HAP-1 (cell line): ENCODE measurements at places on chromosomes 3 and 15.

DNA sequence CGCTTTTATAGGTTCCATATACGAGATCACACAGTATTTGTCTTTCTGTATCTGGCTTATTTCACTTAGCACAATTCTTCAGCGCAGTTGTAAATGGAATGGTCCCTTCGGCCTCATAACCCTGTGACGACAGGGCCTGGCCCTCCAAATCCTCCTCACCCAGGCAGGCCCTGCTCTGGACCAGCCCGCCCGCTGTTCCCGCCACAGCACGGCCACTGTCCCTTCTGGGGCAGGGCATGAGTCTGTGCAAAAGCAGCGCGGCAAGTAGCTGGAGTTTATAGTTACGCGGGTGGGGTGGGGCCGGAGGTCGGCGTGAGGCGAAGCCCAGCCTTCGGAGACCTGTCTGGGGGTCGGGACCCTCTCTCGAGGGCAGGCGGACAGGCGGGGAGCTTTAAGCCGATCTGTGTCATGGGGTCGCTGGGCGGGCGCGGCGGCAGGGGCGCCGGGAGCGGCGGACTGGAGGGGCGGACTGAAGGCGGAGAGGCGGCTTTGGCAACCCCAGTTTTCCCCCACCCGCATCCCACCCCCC lies 543 bp downstream of the ARPIN start:
- no peak for DNase-seq

GRCh38 chr3:73175698-73176097 lies 114.2 kb downstream of the EBLN2 start:
- no peak for DNase-seq

DNA sequence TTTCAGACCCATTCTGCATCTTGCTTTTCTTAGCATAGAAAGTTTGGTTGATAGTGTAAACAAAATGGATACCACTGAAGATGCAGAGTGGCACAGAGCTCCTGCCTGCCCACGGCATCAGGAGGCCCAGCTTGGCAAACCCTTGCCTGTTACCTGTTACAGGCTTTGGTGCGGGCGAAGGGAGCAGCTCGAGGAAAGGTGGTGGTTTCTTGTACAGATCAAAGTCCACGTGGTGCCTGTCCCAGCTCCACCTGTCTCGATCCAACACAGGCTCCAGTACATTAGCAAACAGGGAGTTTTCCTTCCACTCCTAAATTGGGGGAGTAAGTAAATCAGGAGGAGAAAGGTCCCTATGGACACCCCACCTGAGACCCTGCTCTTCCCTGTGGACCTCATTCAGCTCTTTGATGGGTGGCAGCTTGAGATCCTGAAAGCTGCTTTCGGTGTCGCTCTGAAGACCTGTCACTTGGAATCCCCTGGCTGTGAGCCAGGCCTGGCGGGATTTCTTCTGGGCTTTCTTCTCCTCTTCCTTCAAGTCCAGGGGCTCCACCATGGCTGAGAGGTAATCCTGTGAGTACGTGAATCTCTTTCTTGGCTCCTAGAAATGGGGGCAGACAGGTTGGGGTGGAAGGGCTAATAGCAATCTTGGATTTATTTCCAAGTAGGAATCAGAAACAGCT lies 35.7 kb downstream of the ACAD9 start:
- DNase-seq = no peak

- no peak for DNase-seq
Measured at GRCh38 chr3:197406266-197406665, 107.9 kb upstream of the DLG1 start.

GRCh38 chr3:140753865-140754754 lies 76.2 kb downstream of the TRIM42 start:
- DNase-seq = no peak

DNA sequence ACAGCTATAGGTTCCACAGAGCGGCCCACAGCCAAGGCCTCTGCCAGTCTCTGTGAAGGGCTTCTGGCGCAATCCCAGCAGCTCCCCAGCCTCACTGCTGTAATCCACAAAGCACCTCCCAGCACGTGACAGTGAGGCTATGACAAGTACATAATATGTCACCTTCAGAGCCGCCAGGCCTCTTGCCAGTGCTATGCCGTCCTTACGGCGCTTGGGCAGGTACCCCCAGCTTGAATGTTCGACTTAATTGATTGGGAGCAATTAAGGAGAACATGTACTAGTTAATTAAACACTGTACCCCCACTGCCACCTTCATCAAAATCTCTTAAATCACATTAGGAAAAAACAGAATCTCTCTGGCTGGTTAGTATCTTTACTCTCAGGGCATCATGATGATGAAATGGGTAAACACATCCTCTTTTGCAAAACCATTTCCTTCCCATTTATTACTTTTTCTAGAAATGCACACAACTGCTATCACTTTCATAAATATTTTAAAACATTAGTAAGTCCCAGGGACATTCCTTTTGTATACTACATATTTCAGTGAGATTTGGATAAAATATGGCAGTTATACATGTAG lies 169.9 kb downstream of the XXYLT1 start:
- DNase-seq = no peak

- DNase-seq = no peak
Measured at GRCh38 chr3:182007441-182007840, 295.7 kb downstream of the SOX2 start.

DNA sequence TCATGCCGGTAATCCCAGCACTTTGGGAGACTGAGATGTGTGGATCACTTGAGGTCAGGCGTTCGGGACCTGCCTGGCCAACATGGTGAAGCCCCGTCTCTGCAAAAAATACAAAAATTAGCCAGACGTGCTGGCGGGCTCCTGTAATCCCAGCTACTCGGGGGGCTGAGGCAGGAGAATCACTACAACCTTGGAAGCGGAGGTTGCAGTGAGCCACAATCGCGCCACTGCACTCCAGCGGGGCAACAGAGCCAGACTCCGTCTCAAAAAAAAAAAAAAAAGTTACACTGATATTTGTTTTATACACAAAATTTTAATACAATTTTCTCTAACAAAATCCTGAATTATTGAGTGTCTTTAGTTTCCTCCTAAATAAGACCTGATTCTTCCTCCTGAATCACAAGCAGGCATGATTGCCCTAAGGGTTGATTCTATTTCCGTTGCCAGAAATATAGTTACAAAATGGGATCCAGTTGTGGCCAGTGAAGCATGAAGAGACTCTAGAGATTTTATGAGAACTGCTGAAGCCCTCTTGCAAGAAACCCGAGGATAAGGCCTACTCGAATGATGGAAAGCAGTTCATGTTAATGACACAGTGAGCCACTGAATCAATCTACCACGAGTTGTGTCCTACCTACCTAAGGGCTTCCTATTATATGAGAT lies 9.6 kb upstream of the SMARCC1 start:
- no peak for DNase-seq

- DNase-seq = no peak
Measured at GRCh38 chr15:68309024-68309423, 31.5 kb downstream of the FEM1B start.

GRCh38 chr3:4508048-4508981 lies 15.2 kb downstream of the ITPR1 start:
- DNase-seq = no peak

GRCh38 chr3:61090389-61091169 lies 160.7 kb downstream of the FHIT start:
- DNase-seq = no peak

DNA sequence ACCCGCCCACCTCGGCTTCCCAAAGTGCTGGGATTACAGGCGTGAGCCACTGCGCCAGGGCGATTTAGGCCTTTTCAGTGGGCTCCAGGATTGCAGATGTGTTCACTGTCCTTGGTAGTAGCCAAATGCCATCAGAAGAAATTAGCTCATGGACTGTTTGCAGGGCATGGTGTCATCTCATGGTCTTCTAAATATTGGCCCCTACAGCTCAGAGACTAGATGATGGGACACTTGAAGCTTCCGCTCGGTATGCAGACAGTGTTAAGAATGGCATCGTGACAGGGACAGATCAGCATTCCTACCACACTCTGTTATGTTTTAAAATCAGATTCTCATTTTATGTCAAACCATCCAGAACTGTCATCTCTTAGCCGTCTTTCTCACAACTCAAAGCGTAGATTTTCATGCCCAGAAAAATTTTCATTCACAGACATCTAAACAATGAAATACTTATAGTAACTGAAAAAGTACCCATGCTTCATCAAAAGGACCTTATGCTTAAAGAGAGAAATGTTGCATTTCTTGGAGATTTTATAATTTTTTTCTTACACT lies 24.9 kb downstream of the SLCO3A1 start:
- DNase-seq = no peak
